Naive thymus-derived CD4-positive, alpha-beta T cell (primary cell): ENCODE measurements at places on chromosomes 11 and 22.

DNA sequence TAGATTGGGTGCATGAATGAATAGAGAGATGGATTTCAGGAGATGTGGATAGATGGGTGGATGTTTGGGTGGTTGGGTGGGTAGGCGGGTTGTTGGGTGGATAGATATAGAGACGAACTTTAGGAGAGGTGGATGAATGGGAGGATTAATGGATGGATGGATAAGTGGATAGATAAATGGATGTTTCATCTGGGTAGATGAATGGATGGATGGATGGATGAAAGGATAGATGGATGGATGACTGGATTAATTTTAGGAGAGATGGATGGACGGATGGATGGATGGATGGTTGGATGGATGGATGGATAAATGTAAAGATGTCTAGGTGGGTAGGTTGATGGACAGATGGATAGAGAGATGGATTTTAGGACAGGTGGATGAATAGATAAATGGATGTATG lies 511.3 kb downstream of the MIAT start:
- no peak for DNase-seq

- DNase-seq, result no peak
Observed at GRCh38 chr22:23689414-23689813, 1.4 kb upstream of the RGL4 start.

- DNase-seq, result no peak
Observed at GRCh38 chr11:35276396-35277145, 137.6 kb downstream of the CD44 start.

- no peak for DNase-seq
Observed at GRCh38 chr22:21020802-21021429, 6.0 kb downstream of the P2RX6 start.

DNA sequence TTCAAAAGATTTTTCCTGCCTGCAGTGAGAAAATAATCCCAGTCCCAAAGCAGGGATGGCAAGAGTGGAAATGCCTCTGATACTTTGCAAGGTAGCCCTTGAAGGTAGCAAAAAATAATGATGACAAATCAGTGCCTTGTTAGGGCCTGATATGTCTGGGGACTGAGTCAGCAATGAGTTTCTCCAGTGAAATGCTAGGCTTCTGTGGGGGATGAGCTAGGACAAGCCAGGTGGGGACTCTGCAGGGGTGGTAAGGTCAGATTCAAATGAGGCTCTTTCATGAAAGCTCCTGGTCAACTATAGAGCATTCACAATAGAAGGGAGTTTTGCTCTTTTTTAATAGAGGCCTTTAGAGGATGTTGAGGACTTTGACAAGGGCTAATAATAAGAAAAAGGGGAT lies 77.7 kb downstream of the ME3 start:
- no peak for DNase-seq

GRCh38 chr11:65448418-65449105 lies 26.0 kb downstream of the NEAT1 start:
- no peak for DNase-seq

GRCh38 chr11:60890696-60891095 lies 15.7 kb downstream of the PRPF19 start:
- no peak for DNase-seq

DNA sequence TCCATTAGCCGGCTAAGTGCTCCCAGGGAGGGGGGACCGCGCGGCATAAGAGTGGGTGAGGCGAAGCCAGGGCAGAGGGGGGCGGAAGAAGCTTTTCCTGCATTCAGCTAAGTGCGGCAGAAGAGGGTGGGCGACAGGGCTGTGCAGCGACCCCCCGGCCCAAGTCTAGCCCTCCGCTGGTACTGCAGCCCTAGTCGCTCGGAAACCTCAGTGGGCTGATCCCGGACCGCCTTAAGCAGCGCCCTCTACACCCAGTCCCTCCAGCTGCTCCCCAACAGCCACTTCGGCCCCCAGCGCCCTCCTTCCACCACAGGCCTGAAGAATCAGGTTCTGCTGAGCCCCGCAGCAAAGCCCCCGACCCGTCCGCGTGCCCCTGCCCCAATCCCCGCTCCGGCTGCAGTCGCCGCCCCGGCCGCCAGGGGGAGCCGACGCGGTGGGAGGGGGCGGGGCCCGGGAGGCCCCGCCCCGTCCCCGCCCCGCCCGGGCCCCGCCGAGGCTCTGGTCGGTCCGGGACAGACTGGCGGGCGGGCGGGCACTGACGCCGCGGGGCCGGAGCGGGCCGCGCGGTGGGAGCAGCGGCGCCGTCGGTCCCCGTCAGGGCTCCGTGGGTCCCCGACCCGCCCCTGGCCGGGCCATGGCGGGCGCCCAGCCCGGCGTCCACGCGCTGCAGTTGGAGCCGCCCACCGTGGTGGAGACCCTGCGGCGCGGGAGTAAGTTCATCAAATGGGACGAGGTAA lies at the start of gene PLCB3:
TSS of gene PLCB3 (plus strand) at position 515 of the 737 bp plus-strand sequence. CDS start at position 635, 120 bp downstream.
- DNase-seq, result peak; percentile 65

- DNase-seq, result no peak
Observed at GRCh38 chr11:126663749-126664592, 308.5 kb downstream of the ST3GAL4 start.

DNA sequence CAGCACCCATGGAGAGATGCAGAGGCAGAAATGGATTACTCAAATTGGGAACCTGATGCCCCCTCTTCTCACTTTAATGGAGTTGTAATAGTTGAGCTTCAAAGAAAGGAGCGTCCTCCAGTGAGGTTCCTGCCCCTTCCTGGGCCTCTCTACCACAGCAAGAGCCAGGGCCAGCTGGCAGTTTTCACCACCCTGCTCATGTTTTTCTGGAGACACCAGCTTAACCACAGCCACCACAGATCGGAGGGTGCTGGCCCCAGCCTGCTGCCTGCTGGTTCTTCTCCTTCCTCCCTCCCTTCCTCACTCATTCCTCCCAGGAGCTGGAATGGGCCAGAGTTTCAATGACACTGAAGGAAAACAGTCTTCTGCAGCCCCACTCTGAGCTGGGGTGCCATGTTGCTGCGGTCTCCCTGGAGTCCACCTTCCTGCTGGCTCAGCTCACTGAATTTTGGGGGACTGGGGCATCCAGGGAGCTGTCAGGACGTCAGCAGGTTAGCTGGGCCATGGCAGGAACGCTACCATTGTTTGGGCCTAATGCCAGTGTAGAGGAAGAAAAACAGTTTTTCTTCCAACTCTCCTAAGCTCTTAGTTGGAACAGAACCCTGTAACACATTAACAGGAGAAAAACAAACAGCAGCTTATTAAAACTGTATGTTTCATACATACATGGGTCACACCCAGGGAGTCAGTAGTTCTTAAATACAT lies 57.7 kb downstream of the TRAF6 start:
- no peak for DNase-seq

DNA sequence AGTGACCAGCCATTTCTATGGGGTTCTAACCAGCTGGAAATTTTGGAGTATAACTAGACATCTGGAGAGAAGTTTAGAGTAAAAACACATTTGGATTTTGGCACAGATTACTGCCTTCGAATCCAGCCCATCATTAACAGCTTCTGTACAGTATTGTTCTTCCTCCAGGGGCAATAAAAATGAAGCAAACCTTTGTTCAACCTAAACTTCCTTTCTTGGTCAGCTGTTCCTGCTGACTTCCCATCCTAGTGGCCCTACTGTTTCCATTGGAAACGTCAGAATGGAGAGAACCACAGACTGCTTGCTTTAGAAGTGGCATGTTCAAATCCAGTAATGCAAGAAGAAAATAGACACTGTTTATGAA lies 203.7 kb upstream of the MTMR2 start:
- DNase-seq, result no peak

GRCh38 chr11:76700177-76701100 lies 29.9 kb upstream of the LRRC32 start:
- DNase-seq, result no peak
